ENCODE measurements at places on chromosomes 12 and 14.

DNA sequence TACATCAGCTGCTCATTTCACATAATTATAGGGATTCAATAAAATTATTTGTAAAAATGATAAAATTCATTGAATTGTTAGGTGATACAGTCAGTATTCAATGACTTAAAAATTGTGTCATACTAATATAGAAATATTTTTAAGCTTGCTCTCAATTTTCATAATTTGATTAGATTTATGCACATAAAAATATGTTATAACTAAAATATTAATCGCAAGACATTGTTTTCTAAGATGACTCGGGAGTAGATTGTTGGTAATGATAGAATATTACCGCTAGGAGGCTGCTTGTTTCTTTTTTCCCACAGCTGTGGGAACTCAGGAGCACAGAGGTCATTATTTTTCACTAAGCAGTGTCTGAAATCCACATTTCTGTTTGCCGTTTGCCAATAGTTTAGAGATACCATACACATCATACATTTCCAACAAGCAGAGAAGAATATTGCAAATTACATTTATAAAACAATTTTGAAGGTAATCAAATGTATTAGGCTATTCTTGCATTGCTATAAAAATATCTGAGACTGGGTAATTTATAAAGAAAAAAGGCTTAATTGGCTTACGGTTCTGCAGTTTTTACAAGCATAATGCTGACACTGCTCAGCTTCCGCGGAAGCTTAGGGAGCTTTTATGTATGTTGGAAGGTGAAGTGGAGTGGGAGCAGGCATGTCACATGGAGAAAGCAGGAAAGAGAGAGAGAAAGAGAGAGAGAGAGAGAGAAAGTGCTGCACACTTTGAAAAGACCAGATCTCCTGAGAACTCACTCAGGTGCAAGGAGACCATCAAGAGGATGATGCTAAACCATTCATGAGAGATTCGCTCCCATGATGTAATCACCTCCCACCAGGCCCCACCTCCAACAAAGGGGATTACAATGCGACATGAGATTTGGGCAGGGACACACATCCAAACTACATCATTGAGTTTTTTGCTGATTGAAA is 9.2 kb downstream of the CD69 start:
- DNase-seq, result no peak

DNA sequence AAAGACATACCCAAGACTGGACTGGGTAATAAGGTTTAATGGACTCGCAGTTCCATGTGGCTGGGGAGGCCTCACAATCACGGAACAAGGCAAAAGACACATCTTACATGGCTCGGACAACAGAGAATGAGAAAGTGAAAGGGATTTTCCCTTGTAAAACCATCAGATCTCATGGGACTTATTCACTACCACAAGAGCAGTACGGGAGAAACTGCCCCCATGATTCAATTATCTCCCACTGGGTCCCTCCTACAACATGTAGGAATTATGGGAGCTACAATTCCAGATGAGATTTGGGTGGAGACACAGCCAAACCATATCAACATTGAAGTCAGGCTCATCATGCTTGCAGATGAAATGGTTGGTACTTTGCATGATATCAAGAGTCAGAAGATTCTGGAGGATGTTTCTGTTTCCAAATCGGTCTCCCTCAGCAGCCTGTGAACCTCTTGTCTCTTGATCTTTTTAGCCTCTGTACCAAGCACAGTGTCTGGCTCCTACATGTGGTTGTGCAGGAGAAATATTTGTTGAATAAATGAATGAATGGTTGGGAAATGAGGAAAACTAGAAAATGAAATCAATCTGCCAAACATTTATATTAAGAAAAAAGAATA is 98.6 kb downstream of the VRK1 start:
- no peak for DNase-seq

GRCh38 chr14:91968280-91968679 is 20.8 kb upstream of the FBLN5 start:
- DNase-seq, result no peak

GRCh38 chr12:32367381-32367780 is 32.0 kb upstream of the FGD4 start:
- DNase-seq, result no peak

DNA sequence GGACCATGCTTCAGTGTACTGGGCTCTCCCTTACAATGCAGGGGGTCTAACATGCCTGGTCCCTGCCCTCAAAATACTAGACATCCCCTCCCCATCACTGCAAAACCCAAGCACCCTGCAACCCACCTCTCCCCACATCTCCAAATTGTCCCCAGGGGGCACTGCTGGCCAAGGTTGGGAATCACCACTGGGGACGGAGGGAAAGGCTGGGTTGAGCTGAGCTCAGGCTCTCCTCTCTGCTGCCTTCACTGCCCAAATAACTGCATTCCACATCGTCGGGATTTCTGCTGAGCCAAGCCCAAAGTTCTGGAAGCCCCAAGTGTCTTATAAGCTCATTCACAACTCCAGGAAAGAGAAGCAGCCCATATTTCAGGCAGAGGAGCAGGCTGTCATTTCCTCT is 69.6 kb downstream of the NT5DC3 start:
- no peak for DNase-seq

GRCh38 chr12:11872055-11872454 is 198.7 kb upstream of the BCL2L14 start:
- no peak for DNase-seq

All from glutamatergic neuron (in vitro differentiated cells).